ENCODE measurements at places on chromosomes 2 and 18.

DNA sequence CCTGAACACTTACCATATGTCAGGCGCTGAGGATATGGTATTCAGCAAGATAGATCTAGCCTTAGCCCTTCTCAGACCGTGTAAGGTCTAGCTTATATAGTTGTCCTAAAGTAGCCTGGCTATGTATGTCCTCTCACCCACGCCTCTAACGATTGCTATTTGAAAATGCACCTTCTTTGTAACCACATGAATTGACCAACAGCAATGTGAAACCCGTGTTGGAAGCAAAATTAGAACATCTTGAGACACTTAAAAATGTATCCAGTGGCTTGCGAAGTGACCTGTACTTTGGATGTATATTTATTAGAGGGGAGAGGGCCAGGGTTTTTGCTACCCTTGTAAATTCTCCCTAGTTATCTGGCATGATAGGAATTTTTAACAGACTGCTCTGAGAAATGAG is 860.0 kb upstream of the ZEB2 start:
- no peak for DNase-seq

GRCh38 chr18:47931718-47932103 is 1.3 kb upstream of the SMAD2 start:
- no peak for DNase-seq

GRCh38 chr2:126175222-126175621 is 480.7 kb upstream of the GYPC start:
- no peak for DNase-seq

DNA sequence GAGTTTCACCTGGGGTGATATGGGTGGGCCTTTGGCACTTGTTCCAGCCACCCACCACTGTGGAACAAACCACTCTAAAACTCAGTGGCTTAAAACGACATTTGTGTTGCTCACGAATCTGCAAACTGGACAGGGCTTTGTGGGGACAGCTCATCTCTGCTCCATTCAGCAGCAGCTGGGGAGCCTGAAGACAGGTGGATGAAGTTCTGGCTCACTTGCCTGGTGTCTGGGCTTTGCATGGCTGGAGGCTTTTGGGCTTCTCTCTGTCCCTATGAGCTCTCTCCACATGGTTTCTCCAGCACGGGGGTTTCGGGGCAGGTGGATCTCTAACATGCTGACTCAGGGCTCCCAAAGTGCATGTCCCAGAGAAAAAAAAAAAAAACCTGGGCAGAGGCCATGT is 93.0 kb upstream of the GLI2 start:
- DNase-seq: no peak

- DNase-seq: no peak
Measured at GRCh38 chr2:230636684-230637271, 75.9 kb upstream of the CAB39 start.

DNA sequence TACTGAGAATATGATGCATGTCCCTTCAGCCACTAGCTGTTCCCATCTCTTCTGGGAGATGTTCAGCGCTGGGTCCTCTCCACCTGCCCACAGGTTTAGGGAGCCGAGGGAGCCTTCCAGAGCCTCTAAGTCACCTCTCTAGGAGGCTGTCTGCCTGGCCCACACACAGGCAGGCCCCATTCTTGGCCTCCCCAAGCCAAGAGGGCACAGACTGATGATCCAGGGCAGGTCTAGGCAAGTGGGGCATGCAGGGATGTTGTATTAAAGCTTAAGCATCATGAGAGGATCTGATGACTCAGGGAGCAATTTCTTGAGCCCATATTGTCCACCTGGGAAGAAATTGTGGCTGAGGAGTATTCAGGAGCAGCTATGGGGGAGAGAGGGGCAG is 19.9 kb downstream of the TMSB10 start:
- no peak for DNase-seq

All from HT-29 (cell line).